GDM1 (cell line): ENCODE measurements at places on chromosomes 12 and 14.

GRCh38 chr12:3363608-3364007 is 127.4 kb upstream of the PRMT8 start:
- DNase-seq: no peak

GRCh38 chr14:54931101-54931500 is 28.5 kb upstream of the GCH1 start:
- DNase-seq: no peak

DNA sequence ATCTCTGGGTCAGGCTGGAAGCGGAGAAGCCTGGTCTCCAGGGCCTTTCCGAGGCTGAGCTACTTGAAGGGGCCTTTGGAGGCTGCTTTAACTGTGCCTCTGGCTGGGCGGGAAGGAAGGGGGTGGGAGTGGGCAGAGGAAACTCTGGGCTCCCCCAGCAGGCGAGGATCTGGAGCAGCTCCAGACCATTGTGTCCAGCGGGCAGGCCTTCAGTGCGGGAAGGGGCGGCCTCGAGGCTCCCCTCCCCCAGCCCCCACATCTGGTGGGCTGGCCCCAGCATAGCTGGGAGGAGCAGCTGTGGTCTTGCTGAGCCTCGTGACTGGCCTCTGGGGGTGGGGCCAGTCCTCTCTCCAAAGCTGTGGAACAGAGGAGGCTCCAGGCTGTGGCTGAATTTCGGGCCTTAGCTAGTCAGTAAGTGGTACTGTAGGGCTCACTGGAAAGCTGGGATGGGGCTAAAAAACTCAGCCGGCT is 3.4 kb downstream of the TAMALIN start:
- DNase-seq: no peak

DNA sequence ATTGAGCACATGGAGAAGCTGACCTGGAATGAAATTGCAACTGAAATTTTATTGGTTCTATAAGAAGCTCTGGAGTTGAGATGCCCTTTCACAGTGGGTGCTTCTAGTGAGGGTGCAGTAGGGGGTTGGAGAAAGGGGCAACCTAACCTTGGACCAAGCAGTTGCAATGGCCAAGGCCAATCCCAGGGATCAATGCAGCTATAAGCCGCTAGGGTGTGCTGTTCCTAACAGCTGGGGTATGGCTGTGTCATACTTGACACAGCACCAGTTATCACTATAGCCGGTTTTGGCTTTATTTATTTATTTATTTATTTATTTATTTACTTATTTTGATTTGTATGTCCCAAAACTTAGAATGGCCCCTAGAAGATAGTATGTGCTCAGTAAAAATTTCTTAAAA is 505.9 kb downstream of the FLRT2 start:
- no peak for DNase-seq

DNA sequence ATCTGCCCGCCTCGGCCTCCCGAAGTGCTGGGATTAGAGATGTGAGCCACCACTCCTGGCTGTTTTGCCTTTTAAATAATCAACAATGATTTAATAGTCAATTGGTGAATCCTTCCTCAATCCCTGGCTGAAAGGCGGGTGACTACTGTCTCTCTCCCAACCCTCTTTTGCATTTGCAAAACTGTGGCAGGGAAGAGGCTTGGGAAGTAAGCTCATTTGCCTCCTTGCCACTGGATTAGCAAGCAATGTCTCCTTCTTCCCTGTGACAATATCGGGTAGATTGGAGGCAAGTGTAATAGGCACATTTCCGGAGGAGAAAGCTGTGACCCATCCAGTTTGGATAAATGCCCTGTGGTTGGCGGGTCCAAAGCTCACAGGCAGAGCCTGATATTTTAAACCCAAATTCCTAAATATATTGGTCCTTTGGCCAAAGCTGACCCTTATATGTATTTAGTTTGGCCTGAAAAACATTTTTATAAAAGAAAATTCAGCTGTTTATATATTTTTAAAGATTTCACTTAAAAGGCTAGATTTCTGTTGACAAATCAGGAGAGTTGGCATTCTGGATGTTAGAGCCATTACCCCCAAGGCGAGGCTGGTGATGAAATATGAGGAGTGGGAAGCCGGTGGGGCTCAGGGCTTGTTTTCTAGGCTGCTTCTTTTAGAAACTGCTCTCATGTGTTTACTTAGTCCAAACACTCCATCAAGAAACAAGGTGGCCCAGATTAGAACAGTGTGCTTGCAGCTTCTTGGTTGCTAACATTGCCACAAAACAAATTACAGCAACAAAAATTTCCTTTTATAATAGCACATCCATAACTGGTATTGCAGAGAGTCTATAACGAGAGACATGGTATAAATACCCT is 646.9 kb upstream of the TMEM132C start:
- DNase-seq: no peak

DNA sequence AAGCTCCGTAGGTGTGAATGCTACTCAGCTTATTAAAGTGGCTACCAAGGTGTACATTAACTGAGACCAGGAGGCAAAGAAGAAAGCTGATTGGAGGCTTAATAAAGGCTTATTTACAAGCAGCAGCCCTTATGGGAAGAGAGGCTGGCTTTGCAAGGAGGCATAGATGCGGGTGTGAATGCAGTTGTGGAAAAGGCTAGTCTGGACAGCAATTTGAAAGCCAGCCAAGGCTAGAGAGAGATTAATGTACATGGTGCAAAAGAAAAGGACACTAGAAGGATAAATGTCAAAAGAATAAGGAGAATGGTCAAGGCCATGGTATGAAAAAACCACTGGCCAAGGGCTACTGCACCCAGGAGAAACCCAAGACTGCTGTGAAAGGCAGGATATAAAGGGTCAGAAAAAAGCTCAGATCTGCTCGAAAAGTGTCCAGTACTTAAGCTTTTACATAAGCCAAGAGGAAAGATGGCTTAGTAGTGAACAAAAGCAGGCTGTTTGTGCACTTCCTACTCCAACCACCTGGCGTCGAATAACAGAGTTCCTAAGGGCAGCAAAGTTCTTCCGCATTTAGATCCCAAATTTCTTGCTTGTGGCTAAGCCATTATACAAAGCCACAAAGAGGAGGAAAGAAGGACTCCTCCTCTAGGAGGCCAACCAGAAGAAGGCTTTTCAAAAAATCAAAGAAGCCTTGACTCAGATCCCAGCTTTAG is 24.0 kb downstream of the KLRK1 start:
- DNase-seq: no peak

- no peak for DNase-seq
Measured at GRCh38 chr12:95408201-95408600, 65.8 kb upstream of the METAP2 start.
